Esophagus squamous epithelium (tissue), 5 donors: ENCODE measurements at places on chromosomes 7 and 10.

DNA sequence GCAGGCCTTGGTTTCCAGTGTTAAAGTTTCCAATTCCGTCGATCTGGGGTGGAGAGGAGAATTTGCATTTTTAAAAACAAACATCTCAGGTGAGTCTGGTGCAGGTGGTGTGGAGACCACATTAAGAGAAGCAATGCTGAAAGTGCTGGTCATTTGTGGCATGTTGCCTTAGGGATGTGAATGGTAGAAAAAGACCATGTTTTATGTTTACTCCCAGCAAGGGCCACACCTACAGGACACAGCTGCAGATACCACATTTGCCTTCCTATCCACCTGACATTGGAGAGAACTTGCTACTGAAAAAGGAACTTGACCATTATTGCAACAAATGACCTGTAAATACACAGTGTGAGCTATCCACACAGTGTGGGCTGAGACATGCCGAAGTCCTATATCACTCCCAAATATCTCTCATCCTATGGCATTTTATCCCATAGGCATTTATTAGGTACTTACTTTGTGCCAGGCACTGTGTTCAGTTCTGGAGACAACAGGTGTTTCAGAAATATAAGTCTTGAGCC, 183.1 kb downstream of the NRP1 start:
- DNase-seq, result no peak

- no peak for DNase-seq
Observed at GRCh38 chr10:118481871-118482270, 113.6 kb downstream of the PRLHR start.

- DNase-seq, result no peak
Observed at GRCh38 chr10:1396297-1396635, 340.1 kb downstream of the WDR37 start.

- DNase-seq, result no peak
Observed at GRCh38 chr10:121639416-121639815, 41.2 kb upstream of the FGFR2 start.

GRCh38 chr7:146249272-146249671, 132.7 kb downstream of the CNTNAP2 start:
- no peak for DNase-seq

GRCh38 chr7:135857519-135858274, 109.1 kb upstream of the FAM180A start:
- no peak for DNase-seq

- no peak for DNase-seq
Observed at GRCh38 chr7:127446842-127447241, 54.3 kb upstream of the ZNF800 start.
